ENCODE measurements at places on chromosomes 4 and X.

- DNase-seq: no peak
Observed at GRCh38 chr4:169017971-169018370, 7.9 kb upstream of the CBR4 start.

- DNase-seq: peak; percentile 50
Observed at GRCh38 chrX:130174045-130174704, 2.4 kb downstream of the RAB33A start.

- DNase-seq: no peak
Observed at GRCh38 chrX:67714004-67714403, 170.2 kb downstream of the AR start.

- DNase-seq: peak; percentile 18
Observed at GRCh38 chr4:4539481-4539880, 2.4 kb downstream of the STX18 start.

DNA sequence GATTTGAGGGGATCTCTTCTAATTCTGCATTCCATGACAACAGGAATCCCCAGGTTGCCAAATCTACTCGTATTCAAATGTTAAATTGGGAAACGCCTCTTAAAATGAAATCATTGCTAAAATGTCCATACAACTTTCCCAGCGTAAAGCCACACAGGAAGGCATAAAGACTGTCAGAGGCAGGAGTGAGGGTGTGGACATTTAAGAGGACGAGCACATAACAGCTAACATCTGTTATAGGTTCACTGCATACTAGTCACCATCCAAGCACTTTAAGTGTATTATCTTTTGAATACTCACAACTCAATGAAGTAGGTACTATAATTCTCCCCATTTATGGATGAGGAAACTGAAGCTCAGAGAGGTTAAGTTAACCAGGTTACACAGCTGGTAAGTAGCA lies 35.6 kb downstream of the ATG4A start:
- no peak for DNase-seq

DNA sequence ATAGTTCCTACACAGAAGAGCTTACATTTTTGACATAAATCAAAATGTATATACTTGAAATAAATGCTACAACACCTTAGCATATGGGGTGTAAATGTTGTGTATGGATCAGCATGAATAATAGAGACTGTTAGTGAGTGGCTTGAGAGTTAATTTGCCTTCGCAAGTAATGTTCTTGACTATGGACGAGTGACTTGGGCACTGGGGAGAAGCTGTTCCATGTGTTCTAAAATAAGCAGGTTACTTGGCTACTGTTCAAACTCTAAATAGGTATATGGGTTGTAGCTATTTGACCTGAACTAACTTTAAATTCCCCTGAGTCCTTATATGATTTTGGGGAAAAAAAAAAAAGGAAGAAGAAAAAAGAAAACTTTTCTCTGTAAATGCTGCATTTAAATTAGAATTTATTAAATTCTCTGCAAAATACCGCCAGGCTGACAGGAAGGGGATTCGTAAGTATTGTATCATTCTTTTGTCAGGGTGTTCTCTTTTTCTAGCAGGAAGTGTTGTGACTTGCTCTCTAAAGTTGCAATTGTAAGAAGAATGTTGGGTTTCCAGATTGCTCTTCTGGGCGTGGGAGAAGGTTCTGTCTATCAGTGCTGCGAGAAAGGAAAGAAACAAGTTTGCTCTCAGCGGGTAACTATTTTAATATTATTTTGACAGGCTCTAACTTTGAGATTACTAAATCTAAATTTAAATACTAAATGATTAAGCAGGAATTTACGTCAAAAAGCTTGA lies 32.2 kb downstream of the PLS3 start:
- DNase-seq: no peak

GRCh38 chr4:26931451-26931850 lies 70.8 kb downstream of the STIM2 start:
- DNase-seq: no peak

DNA sequence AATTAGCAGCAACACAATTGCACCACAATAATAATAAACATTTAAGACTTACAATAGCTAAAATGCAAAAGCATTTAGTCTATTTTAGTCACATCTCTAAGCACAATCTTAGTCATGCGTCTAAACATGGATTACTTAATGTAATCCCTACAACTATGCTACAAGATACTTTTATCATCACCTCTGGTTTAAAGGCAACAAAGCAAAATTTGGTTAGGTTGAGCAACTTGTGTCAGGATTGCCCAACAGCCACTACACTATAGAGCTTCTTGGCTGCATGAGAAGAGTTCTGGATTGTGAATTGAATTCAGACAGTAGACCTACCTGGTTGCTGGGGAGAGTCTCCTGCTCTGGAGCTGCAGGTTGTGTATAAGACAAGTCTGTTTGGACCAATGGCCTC lies 146.5 kb upstream of the PUDP start:
- DNase-seq: no peak

GRCh38 chr4:99462875-99463464 lies 27.8 kb upstream of the ADH7 start:
- DNase-seq: peak; percentile 76

DNA sequence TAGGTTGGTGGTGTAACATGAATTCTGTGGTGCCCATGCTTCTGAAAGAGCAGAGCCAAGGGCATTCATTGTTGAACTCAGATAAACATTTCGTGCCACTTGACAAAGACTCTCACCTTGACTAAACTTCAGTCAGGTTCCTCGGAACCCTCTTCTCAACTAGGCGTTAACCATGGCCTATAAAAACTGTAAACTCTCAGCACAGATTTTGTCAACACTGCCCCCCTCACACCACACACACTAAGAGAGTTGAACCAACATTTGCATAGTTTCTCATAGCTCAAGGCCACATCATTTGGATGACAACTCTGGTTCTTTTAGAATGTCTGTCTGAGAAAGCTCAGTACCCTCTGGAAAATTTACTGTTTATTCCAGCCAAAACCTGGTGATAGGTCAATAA lies 28.1 kb downstream of the CASP6 start:
- no peak for DNase-seq

GRCh38 chrX:23134136-23134535 lies 134.4 kb downstream of the DDX53 start:
- no peak for DNase-seq

- DNase-seq: no peak
Observed at GRCh38 chrX:107704181-107704580, 71.4 kb downstream of the TSC22D3 start.

DNA sequence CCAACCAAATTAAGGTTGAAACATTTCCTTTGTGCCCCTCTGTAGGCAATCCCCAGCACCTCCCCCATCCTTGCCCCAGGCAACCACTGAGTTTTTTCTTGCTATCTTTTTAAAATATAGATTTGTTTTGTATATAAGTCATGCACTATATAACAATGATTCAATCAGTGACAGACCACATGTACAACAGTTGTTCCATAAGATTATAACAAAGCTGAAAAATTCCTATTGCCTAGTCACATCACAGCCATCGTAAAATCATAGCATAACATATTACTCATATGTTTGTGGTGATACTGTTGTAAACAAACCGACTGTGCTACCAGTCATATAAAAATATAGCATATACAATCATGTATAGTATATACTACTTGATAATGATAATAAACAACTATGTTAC lies 211.9 kb upstream of the NRK start:
- peak; percentile 5 for DNase-seq

DNA sequence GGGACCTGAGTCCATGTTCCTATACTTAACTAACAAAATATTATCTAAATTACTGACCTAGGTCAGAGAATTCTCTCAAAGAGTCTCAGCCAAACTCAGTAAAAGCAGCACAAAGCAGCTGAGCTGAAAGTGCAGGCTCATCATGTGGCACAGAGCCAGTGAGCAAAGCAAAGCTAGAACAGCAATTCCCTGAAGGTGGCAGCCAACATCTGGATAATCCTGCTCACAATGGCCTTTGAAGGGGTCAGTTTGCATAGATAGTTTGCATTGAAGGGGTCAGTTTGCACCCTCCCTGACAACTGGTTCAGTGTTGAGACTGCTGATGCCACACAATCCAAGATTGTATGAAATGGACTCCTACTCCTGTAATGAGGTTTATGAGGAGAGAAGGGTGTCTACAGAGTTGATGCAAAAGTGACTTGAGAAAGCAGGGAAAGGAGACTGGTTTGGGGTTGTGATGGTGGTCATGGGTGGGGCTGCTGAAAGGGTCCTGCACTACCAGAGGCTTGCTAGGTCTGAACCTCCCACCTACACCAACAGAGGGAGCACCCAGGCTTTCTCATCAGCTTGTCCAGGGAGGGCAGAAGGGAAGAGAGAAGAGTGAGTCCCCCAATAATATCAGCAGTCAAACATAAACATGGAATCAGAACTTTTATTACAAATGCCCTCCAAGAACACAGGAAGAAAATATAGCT lies 39.7 kb downstream of the TRIM61 start:
- peak; percentile 18 for DNase-seq

DNA sequence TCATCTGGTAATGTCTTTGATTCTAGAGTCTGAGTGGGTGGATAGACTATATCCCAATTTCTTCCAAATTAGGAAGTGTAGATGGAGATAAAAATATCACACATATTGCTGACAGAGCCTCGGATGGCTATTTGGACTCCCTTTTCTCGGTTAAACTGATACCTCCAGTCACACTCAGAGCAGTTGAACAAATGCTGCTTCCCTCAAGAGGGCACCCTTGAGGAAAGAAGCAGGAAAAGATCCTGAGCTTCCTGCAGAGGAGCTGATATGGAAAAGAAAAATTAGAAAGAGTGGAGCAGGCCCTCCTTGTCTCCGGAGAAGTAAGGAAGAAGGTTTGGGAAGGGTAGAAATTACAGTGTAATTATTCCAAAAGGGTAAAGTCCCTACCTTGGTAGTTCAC lies 96.2 kb upstream of the CCSER1 start:
- DNase-seq: peak; percentile 22

DNA sequence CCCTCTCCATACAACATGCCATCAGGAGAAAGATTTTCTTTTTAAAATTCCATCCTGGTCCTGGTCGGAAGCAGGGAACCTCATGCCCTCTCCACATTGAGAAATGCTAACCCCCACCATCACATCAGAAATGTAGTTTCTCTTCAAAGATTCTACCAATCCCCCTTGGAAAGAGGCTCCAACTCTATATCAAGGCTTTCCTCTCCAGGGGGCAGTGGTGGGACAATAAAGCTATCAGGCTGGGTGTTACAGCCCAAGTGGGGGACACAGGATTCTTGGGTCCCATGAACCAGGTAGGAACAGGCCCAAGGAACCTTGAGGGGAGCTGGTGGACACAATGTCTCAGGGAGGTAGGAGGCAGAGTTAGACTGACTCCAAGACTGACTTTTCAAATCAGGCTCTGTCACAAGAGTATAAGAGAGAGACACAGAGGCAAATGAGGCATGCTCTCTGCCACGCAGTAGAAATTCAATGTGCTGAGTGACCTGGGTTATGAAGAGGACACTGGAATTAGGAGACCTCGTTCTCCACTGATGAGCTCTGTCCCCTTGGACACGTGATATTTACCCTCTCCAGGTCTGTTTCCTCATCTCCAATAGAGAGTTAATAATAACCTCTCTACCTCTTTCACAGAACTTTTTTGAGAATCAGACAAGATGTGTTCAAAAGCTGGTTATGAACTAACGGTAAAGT lies 4.5 kb downstream of the GJB1 start:
- DNase-seq: no peak

DNA sequence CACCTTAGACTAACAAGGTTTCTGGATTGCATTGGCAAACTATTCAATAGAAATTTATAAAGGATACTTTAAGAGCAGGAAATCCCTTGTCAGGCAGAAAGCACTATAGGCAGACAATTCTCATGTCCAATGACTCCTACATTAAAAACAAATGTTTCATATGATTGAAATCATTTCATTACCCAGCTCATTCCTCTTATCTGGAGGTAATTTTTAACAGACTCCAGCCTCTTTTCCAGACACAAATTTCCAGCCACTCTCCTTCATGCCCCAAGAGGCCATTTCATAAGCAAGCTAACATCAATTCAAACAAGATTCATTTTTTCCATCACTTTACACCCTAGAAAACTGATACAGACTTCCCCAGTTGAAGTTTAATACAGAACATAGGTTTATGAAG lies 495.1 kb upstream of the FRG1 start:
- no peak for DNase-seq

- no peak for DNase-seq
Observed at GRCh38 chr4:146132445-146132844, 43.1 kb upstream of the LSM6 start.

DNA sequence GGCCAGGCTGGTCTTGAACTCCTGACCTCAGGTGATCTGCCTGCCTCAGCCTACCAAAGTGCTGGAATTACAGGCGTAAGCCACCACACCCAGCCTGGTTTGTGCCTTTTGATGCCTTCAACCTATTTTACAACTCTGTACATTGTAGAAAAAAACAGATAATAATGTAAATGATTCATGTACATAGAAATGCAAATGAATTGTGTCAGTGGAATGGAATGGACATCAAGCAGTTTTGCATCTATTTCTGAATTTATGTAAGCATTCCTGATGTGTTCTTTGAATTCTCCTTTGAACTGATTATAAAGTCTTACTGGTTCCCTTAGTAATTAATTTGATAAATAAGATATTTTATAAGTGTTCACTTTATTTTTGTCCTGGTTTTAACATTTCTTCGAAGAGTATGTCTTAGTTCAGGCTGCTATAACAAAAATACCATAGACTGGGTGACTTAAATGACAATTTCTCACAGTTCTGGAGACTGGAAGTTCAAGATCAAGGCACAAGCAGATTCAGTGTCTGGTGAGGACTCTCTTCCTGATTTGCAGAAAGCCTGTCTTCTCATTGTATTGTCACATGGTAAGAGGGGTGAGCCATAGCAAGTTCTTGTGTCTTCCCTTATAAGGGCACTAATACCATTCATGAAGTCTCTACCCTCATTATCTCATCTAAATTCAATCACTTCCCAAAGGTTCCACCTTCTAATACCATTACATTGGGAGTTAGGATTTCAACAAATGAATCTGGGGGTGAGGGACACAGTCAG lies 162.2 kb upstream of the S100G start:
- peak; percentile 19 for DNase-seq

GRCh38 chrX:134807039-134807729 lies 148.9 kb upstream of the PLAC1 start:
- peak; percentile 90 for DNase-seq

DNA sequence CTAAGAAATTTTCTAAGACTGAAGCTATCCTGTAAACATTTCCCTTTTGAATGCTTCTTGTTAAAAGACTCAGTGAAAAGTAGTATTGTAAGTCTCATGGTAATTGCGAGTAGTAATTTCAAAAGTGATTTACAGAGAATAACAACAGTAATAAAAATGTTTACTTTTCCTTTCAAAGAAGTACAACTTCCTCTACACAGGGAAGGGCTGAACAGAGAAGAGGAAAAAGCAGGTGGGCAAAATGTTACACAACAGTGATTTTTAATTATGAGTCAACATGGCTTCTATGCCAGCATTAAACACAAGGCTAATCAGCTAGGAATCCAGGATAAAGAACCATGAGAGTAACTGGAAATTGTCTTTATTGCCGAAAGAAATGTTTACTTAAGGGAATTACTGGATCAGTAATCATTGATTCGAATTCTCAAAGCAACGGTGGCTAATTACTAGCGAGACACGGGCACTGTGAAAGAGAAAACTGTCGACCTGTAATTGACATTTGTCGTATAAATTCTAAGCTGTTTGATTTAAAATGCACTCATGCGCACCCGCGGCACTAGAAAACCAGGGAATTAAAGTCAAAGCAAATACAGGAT lies 15.4 kb downstream of the UTP3 start:
- peak; percentile 55 for DNase-seq

- no peak for DNase-seq
Observed at GRCh38 chrX:104707042-104707441, 141.0 kb downstream of the IL1RAPL2 start.

GRCh38 chr4:19879330-19879729 lies 372.4 kb upstream of the SLIT2 start:
- DNase-seq: no peak

- no peak for DNase-seq
Observed at GRCh38 chrX:153420851-153421599, 9.8 kb downstream of the ZFP92 start.

GRCh38 chr4:40736910-40737309 lies 12.8 kb upstream of the NSUN7 start:
- DNase-seq: peak; percentile 65

All from RKO (cell line).